ENCODE measurements at places on chromosomes 1 and 21.

DNA sequence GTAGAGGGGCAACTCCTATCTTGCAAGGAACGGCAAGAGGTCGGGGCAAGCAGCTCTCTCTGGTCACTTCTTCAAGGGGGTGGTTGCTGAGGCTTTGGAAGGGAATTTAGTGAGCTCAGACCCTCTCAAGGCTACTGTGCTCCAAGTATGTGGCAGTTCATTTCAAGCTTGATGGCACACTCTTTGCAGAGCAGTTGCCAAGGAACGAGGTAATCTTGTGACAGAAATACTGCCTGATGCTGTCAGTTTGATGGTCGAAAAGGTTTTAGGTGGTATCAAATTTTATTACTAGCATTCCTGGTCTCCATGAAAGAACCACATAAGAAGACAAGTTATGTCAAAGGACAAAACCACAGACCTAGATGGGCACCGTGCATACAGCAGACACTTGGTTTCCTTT lies 13.1 kb downstream of the CFAP298 start:
- H3K4me1 ChIP-seq, result no peaks in the 10 kb centered on the region
- H3K36me3 ChIP-seq, result peaks cover 28% of the 10 kb centered on the region
- no peak for DNase-seq
- no peak overlapping the region for H3K27ac ChIP-seq
- no peaks in the 10 kb centered on the region for H3K27me3 ChIP-seq

DNA sequence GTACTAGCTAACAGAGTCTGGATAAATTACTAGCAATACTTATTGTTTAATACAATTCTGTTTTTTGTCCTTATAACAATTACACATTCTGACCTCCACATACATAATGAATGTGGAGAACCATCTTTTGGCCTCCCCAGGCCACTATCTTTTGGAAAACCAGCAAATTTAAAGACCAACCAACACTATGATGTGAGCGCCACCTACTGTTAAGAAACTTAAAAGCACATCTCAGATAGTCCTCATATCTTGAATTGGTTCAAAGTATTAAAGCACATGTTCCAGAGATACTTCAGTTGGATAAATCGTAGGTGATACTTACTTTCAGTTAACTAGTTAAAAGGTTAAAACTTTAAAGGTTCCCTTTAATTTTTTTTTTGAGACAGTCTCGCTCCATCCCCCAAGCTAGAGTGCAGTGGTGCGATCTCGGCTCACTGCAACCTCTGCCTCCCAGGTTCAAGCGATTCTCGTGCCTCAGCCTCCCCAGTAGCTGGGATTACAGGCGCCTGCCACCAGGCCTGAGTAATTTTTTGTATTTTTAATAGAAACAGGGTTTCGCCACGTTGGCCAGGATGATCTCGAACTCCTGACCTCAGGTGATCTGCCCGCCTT lies 29.3 kb upstream of the USP1 start:
- no peak overlapping the region for H3K4me3 ChIP-seq
- no peak overlapping the region for H3K27ac ChIP-seq
- H3K27me3 ChIP-seq, result peaks cover 3% of the 10 kb centered on the region
- H3K4me1 ChIP-seq, result no peaks in the 10 kb centered on the region

- H3K4me1 ChIP-seq, result no peaks in the 10 kb centered on the region
- H3K27ac ChIP-seq, result no peak overlapping the region
- H3K36me3 ChIP-seq, result no peaks in the 10 kb centered on the region
- no peaks in the 10 kb centered on the region for H3K27me3 ChIP-seq
Observed at GRCh38 chr1:22275626-22276395, 132.9 kb upstream of the WNT4 start.

DNA sequence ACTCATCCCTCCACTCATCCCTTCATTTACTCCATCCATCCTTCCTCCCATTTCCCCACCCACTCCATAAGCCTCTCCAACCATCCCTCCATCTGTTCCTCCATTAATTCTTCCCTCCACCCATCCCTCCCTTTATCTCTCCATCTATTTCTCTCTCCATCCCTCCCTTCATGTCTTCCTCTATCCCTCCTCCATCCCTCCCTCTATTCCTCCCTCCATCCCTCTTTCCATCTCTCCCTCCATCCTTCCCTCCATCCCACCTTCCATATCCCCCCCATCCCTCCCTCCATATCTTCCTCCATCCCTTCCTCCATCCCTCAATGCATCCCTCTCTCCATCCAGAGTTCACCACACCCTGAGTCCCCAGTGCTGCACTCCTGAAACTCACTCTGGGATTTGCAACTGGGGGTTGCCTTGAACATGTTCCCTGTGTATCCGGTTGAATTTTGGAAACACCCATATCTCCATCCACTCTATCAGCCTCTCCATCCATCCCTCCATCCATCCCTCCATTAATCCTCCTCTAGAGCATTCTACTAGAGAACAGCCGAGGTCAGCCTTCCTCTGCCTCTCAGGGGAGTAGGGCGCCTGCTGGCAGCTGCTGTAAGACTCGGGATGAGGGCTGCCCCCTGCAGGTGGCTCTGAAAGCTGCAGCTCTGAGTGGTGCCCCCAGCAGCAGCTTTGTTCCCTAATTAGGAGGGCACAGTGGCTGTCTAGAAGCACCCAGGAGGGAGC lies 39.4 kb downstream of the ABCG1 start:
- no peaks in the 10 kb centered on the region for H3K4me1 ChIP-seq
- no peak overlapping the region for H3K27ac ChIP-seq
- no peak overlapping the region for H3K4me3 ChIP-seq
- no peaks in the 10 kb centered on the region for H3K36me3 ChIP-seq

DNA sequence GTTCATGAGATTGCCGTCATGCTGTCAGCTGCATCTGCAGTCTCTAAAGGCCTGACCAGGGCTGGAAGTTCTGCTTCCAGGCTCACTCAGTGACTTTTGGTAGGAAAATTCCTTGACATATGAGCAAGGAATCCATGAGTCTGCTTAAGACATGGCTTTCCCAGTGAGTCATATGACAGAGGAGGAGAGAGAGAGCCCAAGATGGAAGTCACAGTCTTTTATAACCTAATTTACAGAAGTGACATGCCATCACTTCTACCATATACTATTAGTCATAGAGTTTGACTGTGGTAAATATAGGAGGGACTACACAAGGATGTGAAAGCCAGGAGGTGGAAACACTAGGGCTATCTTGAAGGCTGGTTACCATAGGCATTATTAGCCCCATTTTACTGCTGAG lies 115.2 kb downstream of the ROR1 start:
- no peaks in the 10 kb centered on the region for H3K36me3 ChIP-seq
- no peak overlapping the region for H3K4me3 ChIP-seq
- no peak for DNase-seq
- no peak overlapping the region for H3K27ac ChIP-seq
- H3K4me1 ChIP-seq, result peaks cover 17% of the 10 kb centered on the region
- no peaks in the 10 kb centered on the region for H3K27me3 ChIP-seq

DNA sequence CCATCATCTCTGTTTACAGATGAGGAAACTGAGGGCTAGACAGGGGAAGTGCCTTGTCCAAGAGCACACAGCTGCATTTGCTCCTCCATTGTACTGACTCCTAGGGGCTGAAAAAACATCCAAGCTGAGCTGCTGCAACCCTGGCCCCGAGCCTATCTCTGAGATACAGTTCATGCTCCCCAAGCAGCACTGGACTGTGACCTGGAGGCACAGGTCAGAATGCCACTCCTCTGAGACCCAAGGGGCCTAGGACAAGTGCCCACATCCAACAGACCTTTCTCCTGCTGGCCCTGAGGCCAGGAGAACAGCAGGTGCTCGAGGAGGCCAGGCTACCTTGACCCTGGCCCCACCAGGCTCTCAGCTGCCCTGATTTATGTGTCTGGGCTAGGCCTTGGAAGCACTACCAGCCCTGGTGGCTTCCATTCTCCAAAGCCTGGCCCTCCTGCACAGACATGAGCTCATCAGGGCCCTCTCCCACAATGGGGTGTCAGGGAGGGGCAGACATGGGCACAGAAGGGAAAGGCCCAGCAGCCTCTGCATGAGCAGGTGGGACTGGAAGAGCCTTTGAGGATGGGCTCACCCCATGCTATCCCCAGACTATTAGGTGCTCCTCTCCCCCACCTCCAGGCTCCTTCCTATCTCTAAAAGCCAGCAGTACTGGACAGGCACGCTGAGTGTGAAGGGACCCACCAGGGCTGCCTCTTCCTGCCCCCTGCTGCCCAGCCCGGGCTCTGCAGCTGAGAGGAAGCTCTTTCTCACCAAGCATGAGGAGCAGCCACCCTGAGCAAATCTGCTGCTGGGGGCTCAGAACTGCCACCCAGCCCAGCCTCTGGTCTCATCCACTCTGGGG lies 18.8 kb downstream of the ADGRB2 start:
- H3K27ac ChIP-seq, result no peak overlapping the region
- H3K36me3 ChIP-seq, result no peaks in the 10 kb centered on the region
- peak; percentile 37 for DNase-seq
- H3K4me1 ChIP-seq, result peaks cover 10% of the 10 kb centered on the region
- no peak overlapping the region for H3K4me3 ChIP-seq

DNA sequence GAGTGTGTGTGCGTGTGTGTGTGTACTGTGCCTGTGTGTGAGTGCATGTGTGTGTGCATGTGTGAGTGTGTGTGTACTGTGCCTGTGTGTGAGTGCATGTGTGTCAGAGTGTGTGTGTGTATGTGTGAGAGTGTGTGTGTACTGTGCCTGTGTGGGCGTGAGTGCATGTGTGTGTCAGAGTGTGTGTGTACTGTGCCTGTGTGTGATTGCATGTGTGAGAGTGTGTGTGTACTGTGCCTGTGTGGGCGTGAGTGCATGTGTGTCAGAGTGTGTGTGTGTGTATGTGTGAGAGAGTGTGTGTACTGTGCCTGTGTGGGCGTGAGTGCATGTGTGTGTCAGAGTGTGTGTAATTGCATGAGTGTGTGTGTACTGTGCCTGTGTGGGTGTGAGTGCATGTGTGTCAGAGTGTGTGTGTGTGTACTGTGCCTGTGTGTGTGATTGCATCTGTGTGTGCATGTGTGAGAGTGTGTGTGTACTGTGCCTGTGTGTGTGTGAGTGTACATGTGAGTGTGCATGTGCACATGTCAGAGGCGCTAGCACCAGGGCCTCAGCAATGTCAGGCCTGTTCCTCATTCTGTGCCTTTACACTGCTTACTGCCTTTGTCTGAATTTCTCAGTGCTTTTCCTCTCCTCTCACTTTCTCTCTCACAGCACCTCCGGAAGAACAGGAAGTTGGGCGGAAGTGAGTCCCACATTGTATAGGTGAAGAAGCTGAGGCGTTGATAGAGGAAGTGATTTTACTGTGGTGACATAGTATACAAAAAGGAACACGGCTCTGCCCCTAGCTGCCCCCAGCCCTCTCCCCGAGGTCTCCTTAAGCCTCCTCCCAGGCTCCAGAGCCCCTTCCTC lies 4.9 kb downstream of the SLC5A9 start:
- no peak overlapping the region for H3K27ac ChIP-seq
- H3K27me3 ChIP-seq, result no peaks in the 10 kb centered on the region
- no peak for DNase-seq
- H3K4me1 ChIP-seq, result no peaks in the 10 kb centered on the region

- peaks cover 28% of the 10 kb centered on the region for H3K27me3 ChIP-seq
- DNase-seq, result no peak
- H3K4me1 ChIP-seq, result no peaks in the 10 kb centered on the region
- no peak overlapping the region for H3K4me3 ChIP-seq
- H3K36me3 ChIP-seq, result no peaks in the 10 kb centered on the region
- no peak overlapping the region for H3K27ac ChIP-seq
Observed at GRCh38 chr1:20029178-20029912, 40.6 kb upstream of the PLA2G5 start.

DNA sequence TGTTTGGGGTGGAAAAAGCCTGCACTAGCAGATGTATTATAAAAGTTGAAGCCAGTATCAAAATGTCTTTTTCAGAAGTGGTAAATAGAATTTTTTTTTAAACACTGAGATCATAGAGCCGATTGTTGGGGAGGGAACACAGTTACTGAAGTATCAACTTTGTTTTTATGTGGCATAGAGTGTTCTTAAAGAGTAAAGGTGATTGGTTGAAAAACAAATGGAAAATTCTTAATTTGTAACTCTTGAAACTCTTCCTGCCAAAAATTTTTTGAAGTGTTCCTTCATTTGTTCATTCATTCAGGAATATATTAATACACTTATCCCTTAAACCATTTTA lies 83.3 kb downstream of the DISP1 start:
- no peak for DNase-seq
- H3K27ac ChIP-seq, result peak overlapping the region; percentile 7
- H3K4me3 ChIP-seq, result peak overlapping the region; percentile 35
- no peaks in the 10 kb centered on the region for H3K36me3 ChIP-seq
- no peaks in the 10 kb centered on the region for H3K4me1 ChIP-seq
- no peaks in the 10 kb centered on the region for H3K27me3 ChIP-seq

DNA sequence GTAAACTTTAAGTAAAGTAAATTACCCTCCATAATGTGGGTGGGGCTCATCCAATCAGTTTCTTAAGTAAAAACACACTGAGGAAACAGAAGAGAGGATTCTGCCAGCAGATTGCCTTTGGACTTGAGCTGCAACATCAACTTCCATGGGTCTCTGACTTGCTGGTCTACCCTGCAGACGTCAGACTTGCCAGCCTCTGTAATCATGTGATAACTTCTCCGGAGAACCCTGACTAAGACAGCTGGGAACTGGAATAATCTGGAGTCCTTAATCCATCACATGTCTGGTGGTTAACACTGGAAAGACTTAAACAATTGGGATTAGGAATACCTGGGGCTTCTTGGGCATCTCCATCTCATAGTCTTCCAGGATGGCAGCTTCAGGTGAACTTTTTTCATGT lies 13.2 kb upstream of the CEP350 start:
- H3K27ac ChIP-seq, result no peak overlapping the region
- no peak overlapping the region for H3K4me3 ChIP-seq
- H3K27me3 ChIP-seq, result no peaks in the 10 kb centered on the region
- H3K36me3 ChIP-seq, result no peaks in the 10 kb centered on the region

- H3K36me3 ChIP-seq, result no peaks in the 10 kb centered on the region
Observed at GRCh38 chr1:26986658-26987057, 6.8 kb upstream of the TRNP1 start.
